CD4-positive, alpha-beta memory T cell (primary cell): ENCODE measurements at places on chromosomes 1 and 21. TPM values are rescaled to one million over a fixed set of nuclear protein-coding genes. Genes with fewer than 3 reads are reported as not detected.

The RAB42 gene
- 1.3 TPM for total RNA-seq

DNA sequence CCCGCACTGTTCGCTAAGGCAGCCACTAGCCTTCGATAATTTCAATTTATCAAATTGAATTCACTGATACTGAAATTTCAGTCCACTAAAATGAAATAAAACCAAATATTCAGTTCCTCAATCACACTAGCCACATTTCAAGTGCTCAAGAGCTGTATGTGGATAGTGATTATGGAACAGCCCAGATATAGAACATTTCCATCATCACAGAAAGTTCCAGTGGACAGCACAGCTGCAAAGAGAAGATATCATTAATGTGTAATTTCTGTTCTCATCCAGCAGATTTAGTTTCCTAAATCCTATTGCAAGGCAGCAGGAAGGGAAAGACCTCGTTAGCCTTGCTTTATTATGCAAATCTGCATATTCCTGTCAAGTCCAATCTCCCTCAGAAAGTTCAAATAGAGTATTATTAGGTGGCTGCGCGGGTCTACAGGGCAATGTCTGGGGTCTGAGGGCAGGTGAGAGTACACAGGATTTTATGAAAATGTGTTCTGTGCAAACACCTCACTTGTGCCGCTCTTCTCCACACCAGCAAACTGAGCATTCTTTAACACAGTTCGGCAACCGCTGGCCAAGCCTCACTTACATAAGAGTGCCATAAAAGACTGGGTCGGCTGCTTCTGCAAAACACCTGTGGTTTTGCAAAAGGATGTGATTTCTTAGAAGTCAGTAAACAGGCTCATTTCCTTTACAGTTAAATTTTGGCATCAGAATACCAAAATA, 22.4 kb downstream of the CAPZB start:
- peak; percentile 78 for DNase-seq

DNA sequence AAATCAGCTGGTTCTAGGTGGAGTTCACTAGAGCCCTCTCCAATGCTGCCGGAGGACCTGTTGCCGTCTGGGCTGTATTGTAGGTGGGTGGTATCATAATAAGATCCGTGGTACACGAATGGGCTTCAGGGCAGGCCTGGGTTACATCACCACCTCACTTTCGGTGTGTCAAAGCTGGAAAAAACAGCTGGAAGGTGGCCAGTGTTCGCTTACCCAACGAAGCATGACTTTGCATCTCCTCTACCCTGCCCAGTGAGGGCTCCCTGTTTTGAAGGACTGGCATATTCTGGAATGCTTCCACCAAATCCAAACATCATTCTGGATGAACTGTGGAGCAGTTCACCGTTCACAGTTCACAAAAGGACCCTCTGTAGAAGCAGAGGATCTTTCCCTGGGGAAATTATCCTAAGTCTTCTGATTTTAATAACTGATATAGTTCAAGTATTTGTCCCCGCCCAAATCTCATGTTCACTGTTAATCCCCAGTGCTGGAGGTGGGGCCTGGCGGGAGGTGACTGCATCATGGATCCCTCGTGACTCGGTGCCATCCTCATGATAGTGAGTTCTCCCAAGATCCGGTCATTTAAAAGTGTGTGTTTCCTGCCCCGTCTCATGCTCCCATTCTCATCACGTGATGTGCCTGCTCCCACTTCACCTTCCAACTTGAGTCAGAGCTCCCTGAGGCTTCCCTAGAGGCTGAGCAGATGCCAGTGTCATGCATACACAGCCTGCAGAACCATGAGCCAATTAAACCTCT, 429.0 kb downstream of the KIF26B start:
- no peak for DNase-seq

DNA sequence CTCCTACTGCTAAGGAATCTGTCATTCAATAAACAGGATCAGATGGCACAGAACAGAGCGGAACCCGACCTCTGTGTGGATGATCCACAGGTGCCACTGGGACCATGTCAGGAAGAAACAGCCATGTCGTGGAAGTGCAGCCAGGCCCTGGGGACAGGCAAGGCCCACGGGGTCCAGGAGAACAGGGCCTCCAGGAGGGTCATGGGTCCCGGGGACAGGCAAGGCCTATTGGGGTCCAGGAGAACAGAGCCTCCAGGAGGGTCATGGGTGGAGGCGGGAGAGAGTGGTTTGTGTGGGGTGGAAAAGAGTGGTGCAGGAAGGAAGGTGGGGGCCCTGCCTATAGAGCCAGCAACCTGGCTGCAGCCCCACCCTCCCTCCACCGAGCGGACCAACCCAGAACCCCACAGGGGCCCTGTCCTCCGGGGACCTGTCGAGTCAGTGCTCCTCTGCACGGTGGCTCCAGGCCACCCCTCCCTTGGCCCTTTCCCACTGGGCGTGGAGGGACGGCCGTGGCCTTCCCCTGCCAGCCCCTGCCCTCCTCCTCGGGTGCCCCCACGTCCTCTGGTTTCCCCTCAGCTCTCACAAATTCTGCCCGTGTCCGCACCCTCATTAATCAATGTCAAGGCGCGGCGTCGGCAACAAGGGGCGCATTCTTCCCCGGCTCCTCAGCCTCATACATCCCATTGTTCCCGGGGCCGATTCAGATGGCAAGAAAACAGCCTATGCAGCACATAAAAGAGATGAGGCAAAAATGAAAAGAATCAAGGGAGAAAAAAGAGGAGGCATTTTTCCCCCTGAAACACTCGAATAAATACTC, 146.4 kb downstream of the PRDM16 start:
- DNase-seq: no peak

DNA sequence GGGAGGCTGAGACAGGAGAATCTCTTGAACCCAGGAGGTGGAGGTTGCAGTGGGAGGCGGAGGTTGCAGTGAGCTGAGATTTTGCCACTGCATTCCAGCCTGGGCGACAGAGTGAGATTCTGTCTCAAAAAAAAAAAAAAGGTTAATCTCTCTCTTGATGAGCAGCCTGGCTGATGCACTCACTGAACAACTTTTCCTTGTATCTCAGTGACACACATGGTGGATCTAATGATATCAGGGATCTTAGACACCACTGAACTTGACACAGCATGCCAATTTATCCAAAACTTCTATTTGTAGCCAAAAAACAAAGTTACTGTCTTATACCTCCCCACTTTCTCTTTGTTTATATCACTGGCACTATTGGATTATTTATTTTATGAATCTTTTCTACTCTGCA, 16.2 kb downstream of the RHBDL2 start:
- no peak for DNase-seq

DNA sequence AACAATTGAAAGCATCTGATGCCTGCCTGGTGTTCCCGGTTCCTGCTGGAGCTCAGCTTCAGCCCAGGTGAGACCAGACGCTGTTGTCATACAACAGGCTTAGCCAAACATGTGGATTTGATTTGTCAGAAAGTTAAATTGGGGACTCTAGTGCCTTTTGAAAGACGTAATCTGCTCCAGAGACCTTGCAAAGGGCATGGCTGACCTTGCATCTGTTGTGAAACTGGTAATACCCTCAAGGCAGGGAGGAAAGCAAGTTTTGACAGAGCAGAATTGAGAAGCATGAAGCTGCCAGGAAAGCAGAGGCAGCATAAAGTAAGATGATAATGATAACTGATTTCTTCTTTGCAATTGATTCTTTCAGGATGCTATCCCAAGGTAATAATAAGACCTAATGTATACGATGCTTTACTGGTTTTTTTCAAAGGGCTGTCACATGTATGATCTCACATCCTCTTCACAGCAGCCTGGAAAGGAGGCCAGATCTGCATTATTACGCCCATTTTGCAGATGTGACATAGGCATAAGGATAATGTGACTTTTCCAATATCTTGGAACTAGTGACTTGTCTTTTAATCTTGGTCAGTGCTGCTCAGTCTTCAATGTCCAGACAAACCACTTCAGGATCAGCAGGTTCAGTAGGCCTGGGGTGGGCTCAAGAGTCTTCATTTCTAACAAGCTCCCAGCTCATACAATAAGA, 24.7 kb upstream of the CNN3 start:
- no peak for DNase-seq

The PIGR gene
- not detected for total RNA-seq

The CFHR5 gene
- total RNA-seq: not detected

The DNAI4 gene
- 11.4 TPM for total RNA-seq
